ENCODE measurements at places on chromosomes 11 and 22. TPM values are rescaled to one million over a fixed set of nuclear protein-coding genes. Genes with fewer than 3 reads are reported as not detected.

Gene SCN3B
- not detected for total RNA-seq

Gene ALDH3B1
- total RNA-seq = not detected

Gene GAL3ST1
- total RNA-seq = not detected

Gene CABP2
- total RNA-seq = not detected

Gene UEVLD
- total RNA-seq = 20.7 TPM

Gene IL17REL
- 0.09 TPM for total RNA-seq

Gene C11orf16
- not detected for total RNA-seq

Gene CALCA
- total RNA-seq = not detected

Gene PLAAT4
- 12.2 TPM for total RNA-seq

Gene CLCF1
- 0.63 TPM for total RNA-seq

Gene BATF2
- total RNA-seq = 0.09 TPM

Gene CCDC15
- total RNA-seq = 4.1 TPM

GRCh38 chr22:24459911-24460310 is 32.5 kb downstream of the ADORA2A start:
- no peak for DNase-seq

DNA sequence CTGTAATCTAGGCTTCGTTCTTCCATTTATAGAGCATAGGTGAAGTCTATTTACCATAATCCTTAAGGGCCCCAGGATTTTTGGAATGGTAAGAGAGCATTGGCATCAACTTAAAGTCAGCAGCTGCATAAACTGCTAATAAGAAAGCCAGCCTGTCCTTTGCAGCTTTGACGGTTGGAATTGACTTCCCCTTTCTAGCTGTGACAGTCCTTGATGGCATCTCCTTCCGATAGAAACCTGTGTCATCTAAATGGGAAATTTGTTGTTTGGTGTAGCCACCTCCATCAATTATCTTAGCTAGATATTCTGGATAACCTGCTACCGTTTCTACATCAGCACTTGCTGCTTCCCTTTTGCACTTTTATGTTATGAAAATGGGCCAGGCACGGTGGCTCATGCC is 58.0 kb upstream of the GLYATL1B start:
- no peak for DNase-seq

DNA sequence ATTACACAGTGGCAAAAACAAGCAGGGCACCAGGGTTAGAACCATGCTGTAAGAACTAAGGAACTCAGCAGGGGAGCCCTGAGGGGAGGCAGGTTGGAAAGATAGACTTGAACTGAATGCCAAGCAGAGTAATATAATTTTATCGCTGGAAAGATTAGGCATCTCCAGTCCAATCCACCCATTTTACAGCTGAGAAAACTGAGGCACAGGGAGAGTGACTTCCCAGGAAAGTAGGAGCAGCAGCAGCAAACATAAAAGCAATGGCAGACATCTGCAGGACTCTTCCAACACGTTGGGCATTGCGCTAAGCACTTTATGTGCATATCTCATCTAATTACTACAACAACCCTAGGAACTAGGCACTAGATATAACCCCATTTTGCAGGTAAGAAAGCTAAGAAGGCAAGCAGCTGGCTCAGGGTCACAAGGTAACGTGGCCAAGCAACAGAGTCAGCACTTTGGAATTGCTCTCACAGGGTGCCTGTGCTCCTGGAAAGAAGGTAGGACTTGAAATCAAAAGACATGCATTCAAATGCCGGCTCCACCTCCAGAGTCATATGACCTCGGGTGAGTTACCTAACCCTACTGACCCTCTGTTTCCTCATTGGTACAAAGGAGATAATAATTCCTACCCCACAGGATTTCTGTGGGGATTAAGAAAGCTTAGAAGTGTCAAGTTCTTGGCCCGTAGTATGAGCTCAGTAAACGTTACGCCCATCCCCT is 215.3 kb downstream of the BARX2 start:
- no peak for DNase-seq

DNA sequence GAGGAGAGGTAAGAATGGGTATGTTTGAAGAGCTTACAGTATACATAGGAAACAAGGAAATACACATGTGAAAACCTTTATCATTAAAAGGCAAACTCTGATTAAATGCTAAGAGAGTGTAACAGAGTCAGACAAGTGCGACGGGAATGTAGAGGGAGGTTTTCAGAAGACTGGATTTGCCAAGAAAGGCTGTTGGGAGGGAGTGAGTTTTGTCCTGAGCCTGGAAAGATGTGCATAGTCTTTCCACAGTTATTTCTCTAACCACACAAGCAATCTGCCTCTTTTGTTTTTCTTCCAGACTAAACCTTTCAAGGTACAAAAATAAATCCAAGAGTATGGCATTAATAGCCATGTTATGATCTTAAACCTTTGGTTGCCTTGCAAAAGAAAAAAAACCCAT is 170.9 kb downstream of the KIRREL3 start:
- DNase-seq = no peak

- DNase-seq = no peak
Observed at GRCh38 chr22:40479126-40479800, 108.9 kb downstream of the SGSM3 start.

GRCh38 chr22:49674479-49675050 is 153.1 kb downstream of the BRD1 start:
- no peak for DNase-seq

GRCh38 chr11:78731027-78731426 is 156.4 kb upstream of the NARS2 start:
- DNase-seq = no peak

DNA sequence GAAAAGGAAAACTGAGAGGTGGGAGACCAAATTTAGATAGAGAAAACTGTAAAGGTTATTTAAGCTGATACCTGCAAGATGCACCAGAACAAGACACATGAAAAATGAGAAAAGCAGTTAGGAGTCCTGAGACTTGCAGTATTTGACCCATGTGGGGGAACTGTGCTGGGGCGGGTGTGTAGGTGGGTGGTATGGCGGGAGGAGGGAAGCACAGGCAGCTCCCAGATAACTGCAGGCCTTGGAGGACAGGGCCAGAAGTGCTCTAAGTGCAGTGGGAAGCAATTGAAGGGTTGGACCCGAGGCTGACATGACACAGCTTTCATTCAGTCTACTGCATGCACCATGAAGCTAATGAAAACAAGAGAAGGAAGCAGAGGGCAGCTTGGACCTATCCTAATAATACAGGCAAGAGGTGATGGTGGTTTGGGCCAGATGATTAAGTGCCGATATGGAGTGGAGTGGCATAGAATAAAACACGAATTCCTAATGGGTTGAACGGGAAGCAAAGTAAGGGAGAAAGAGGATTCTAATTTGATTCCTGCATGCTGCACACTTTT is 48.0 kb upstream of the ANO3 start:
- no peak for DNase-seq

GRCh38 chr11:47056261-47056915 is 119.8 kb downstream of the CSTPP1 start:
- no peak for DNase-seq

DNA sequence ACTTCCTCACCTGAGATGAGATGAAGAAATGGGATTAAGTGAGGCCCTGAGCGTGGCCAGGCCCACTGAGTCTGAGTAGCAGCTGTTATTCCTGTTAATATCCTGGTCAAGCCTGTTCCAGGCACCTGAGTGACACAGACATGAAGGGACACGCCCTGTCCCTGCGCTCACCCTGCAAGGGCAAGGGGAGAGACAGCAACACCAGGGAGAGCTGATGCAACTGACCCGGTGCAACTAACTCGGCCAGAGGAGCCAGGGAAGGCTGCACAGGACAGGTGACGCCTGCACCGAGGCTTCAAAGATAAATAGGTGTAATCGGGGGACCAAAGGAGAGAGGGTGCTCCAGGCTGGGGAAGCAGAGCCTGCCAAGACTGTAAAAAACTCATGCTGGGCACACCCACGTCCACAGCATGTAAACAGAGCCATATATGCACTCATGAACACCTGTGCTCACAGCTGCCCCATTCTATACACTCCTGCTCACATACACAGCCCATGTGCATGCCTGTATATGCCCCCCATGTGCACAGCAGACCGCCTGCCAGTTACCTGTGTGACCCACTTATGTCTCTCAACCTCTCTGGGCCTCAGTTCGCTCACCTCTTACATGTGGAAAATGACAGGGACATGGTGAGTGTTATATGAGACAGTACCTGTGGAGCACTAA is 22.8 kb upstream of the GCAT start:
- DNase-seq = no peak

GRCh38 chr11:77202941-77203900 is 75.2 kb downstream of the MYO7A start:
- no peak for DNase-seq

GRCh38 chr11:44005063-44005701 is 42.6 kb upstream of the ACCSL start:
- no peak for DNase-seq

GRCh38 chr11:47188259-47188658 is 2.0 kb upstream of the PACSIN3 start:
- no peak for DNase-seq

- peak; percentile 48 for DNase-seq
Observed at GRCh38 chr22:22948651-22949571, 61.3 kb downstream of the IGLL5 start.

DNA sequence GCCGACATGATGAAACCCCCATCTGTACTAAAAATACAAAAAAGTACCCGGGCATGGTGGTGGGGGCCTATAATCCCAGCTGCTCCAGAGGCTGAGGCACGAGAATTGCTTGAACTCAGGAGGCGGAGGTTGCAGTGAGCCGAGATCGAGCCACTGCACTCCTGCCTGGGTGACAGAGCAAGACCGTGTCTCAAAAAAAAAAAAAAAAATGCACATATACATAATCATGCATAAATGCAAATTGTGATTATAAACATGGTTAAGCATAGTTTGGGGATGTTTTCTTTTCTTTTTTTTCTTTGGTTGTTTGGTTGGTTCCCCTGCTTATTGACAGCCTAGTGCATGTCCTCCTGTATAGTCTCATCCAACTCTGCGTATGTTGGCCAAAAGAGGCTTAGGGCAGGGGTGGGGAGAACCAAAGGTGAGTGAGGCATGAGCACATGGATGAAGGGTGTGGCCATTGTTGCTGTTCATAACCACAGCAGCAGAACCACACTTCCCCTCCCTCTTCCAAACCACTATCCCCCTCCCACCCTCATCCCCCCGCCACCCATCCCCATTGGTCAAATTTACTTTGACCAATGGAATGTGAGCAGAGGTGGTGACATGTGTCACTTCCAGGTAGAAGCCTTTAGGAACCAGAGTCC is 6.9 kb upstream of the VPS37C start:
- no peak for DNase-seq

GRCh38 chr11:111310088-111310487 is 11.7 kb downstream of the POU2AF3 start:
- no peak for DNase-seq

- DNase-seq = no peak
Observed at GRCh38 chr11:76310832-76311595, 69.9 kb downstream of the THAP12 start.

- DNase-seq = no peak
Observed at GRCh38 chr22:30193031-30193775, 53.4 kb downstream of the LIF start.

DNA sequence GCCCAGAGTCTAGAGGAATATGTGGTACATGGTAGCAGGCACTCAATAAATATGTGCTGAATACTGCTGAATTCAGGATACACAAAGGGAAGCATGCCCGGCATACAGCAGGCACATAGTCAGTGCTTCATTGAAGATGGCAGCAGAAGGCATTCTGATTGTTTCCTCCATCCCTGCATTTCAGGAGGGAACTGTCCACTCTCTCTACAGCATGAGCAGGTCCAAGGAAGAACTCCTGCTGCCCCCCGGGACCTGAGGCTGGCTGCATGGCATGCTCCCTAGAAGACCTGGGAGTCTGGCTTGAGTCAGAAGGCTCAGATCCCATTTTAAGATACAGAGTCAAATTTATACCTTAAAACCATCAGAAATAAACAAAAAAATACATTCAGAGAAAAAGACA is 319.3 kb upstream of the NARS2 start:
- DNase-seq = no peak

DNA sequence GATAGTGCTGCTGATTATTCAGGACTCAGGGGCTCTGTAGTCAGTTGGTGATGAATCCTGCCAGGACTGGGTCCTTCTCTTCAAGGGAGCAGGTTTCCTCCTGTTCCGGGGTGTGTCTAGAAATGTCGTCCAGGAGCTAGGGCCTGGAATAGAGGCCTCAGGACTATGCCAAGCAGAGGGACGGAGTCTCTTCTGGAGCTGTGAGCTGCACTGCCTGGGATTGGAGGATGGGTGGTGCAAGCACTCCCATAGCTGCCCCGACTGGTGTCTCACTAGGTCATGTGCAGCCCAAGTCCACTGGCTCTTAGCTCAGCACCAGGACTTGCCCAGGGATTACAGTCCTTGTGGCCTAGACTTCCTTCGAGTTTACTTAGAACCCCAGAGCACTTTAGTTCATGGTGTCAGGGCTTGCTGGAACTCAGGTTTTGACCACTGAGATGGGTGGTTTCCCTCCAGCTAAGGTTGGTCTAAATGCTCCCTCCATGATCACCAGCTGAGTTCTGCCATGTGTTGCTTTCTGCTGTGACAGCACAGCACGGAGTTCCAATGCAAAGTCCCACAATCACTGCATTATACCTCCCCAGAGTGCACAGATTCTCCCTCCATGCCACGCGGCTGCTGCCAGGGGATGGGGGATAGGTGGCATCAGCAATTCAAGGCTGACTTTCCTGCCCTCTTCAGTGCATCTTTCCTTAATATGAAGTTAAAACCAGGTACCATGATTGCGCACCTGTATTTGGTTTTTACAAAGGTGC is 42.6 kb upstream of the SHANK2 start:
- no peak for DNase-seq

- no peak for DNase-seq
Observed at GRCh38 chr22:47606426-47606825, 844.0 kb downstream of the TBC1D22A start.

DNA sequence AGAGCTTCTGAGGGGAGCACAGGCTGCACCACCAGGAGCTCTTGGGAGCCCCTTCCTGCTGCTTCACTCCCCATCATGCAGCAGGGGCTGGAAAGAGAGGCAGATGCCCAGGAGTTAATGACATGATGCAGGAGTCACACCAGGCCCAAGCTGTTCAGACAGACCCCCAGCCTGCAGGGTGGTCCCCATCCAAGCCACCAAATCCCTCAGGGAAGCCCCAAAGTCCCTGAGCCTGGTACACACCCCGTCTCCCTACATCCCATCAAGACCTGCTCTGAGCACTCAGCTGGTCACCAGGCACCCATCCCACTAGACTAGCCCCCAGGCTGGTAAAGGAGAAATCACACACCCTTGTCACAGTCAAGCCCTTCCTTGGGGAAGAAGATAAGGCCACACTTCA is 11.3 kb downstream of the CYB561A3 start:
- DNase-seq = no peak

DNA sequence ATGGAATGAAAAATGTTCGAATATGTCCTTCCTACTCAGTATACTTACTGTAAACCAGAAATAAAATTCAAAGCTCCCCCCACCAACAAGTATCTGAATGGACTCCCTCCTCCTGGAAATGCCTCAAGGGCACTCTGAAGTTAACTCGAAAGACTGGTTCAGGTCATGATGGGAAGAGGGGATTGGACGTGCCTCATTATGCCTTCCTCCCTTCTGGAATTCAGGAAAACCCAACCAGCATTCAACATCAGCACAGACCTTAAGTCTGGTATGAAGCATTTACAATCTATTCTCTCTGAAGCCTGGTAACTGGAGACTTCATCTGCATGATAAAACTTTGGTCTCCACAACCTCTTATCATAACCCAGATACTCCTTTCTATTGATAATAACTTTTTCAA is 428.3 kb upstream of the RAG2 start:
- DNase-seq = no peak

- DNase-seq = no peak
Observed at GRCh38 chr11:50074161-50074560, 41.5 kb downstream of the OR4C45 start.

Measured in activated CD4-positive, alpha-beta T cell treated with anti-CD3 and anti-CD28 coated beads, Interleukin-2, amount 10 ng/mL, durations not matched to agents 24 days and 14 days (primary cell).